ENCODE measurements at places on chromosomes 16 and 17. TPM values are rescaled to one million over a fixed set of nuclear protein-coding genes. Genes with fewer than 3 reads are reported as not detected.
A peak's percentile ranks its signal among the peaks of the same experiment; 100 is the strongest.

GRCh38 chr17:36133602-36134236, 30.1 kb downstream of the CCL4 start:
- no peak for DNase-seq

DNA sequence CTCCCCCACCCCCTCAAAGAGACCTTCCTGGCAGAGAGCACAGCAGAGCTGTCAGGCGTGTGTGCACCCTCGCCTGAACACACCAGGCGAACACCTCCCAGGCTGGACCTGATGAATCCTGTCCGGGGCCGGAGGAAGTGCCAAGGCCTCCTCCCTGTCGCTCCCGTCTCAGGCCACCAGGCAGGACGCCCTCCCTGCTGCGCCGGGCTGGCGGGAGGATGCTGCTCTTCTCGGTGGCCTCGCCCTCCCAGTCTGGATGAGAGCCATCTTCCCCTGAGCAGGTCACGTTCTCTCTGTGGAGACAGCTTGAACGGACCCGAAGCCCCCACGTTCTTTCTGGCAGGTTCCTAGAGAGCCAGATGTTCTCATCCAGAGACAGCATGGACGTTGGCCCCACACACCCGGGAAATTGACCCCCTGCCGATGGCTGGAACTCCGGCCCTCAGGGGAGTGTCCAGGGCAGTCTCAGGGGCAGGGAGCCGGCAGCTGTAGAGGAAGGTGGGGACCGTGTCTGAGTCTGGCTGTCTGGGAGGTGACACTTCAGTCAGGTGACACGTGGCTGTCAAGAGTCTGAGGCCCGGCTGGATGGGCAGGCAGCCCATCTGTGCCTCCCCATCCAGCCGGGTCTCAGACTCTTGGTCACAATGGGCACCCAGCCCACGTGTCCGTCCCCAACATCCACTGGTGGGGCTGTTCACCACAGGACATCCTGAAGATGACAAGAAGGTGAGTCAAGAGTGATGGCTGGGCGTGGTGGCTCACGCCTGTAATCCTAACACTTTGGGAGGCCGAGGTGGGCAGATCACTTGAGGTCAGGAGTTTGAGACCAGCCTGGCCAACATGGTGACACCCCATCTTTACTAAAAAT, 5.0 kb upstream of the TIMP2 start:
- no peak for DNase-seq

GRCh38 chr16:80982646-80983045, 24.0 kb downstream of the CMC2 start:
- no peak for DNase-seq

The VASN gene
- 1.6 TPM for total RNA-seq

DNA sequence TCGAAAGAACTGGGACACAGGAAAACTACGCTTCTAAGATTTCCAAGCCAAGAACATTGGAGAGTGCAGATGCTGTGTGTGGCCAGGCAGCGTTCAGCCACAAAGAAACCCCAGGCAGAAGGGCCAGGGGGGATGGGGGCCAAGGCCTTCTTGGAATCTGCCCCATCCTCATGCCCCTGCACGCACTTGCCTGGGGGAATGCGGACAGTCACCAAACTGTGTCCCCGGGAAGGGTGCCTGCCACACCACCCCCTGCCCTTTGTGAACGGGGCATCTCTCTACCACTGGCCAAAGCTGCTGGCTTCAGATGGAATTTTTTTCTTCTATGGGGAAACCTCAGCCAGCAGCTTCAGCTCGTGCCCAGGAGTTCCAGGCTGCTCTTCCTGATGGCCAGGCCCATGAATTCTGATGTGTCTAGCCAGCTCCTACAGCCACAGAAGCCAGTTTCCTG, 32.0 kb upstream of the DNAH17 start:
- peak; percentile 19 for DNase-seq

GRCh38 chr17:36127199-36127893, 23.7 kb downstream of the CCL4 start:
- DNase-seq, result no peak

GRCh38 chr16:48607056-48607825, 2.7 kb downstream of the N4BP1 start:
- no peak for DNase-seq

DNA sequence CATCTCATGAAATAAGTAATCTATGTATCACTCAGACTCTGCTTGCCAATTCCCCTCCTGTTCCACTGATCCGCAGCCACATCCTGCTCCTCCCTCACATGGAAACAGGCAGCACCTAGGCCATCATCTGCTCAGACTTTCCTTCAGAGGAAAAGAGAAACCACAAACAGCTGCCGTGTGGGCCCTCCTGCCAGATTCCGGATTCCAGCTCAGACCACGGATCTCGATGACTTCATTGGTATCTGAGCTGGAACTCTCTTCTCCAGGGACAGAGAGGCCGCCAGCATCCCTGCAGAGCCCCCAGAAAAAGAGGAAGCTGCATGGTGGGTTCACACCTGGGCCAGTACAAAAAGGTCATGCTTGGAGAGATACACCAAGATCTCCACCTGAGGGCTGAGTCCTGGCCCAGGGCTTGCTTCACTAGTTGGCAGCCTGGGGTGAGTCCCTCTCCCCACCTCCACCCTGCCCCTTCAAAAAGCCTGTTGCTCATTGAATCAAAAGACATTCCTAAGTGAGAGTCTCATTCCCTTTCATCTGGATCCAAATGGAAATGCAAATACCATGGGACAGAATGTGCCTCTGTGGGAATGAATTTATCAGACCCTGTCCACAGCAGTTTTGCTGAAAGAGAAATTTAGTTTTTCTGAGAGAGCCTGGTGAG, 47.2 kb downstream of the HOXB1 start:
- no peak for DNase-seq

- DNase-seq, result no peak
Observed at GRCh38 chr16:67296420-67296819, 17.1 kb downstream of the PLEKHG4 start.

GRCh38 chr17:66498580-66498979, 196.2 kb downstream of the PRKCA start:
- DNase-seq, result no peak

GRCh38 chr16:24046442-24046841, 209.7 kb upstream of the CACNG3 start:
- no peak for DNase-seq

- no peak for DNase-seq
Observed at GRCh38 chr16:64234200-64234599, 887.7 kb downstream of the CDH11 start.

DNA sequence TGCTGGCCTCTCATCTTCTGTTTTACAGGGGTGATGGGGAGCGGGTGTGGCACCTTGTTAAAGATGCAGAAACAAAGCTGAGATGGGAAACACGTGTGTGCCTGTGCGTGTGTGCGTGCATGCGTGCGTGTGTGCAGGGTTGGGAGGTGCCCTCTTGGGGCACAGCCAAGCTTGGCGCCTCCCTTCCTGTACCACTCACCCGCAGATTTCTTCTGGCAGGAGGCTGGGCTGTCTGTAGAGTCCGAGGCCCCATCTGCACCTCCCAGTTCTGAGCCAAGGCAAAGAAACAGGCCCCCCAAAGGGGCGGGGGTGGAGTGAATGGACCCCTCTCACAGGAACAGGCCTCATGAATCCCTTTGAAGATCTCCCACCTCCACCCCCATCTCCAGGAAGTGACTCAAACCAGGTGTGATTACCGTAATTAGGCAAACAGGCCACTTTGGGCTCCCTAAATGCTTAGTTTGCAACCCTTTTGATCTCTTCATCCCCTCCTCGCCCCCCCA, 20.9 kb downstream of the TNS4 start:
- no peak for DNase-seq
